ENCODE measurements at places on chromosomes 1 and 21.

GRCh38 chr1:10782491-10783244, 13.8 kb downstream of the CASZ1 start:
- no peak overlapping the region for H3K4me3 ChIP-seq
- H3K27ac ChIP-seq = no peak overlapping the region
- DNase-seq = no peak

DNA sequence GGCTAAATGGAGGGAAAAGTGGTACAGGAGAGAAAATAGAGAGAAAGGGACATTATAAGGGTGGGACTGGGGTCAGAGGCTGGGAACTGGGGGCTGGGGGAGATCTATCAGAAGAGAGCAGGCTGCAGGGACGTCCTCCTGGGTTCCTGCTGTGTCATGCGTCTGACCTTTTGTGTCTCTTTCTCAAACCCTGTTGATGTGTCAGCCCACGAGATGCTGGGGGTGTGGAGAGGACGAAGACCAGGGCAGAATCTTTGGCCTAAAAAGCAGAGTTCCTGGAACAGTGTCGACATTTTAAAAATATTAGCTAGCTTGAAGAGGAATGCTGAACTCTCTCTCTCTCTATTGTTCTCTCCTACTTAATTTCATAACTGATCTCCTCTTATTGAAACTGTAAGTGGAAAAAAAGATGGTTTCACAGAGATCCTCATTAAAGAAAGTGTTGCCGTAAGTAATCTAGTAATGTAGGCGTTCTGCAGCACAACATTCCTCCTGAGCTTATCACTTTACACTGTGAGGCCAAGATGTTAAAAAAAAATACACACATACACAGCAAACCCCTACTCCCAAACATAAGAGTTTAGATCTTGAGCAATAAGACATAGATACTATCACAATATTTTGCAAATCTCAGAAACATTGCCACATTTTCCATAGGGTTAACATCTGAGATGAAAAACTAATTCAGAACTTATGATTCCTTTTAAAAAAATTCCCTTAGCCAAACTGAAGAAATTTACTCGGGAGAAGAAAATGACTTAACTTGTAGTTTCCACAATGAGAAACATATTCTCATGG, 52.6 kb downstream of the RUNX1 start:
- peaks cover 44% of the 10 kb centered on the region for H3K4me1 ChIP-seq
- no peak for DNase-seq
- no peak overlapping the region for H3K4me3 ChIP-seq
- H3K27me3 ChIP-seq = no peaks in the 10 kb centered on the region
- peaks cover 23% of the 10 kb centered on the region for H3K36me3 ChIP-seq

GRCh38 chr1:44828841-44829440, 14.1 kb downstream of the PTCH2 start:
- no peaks in the 10 kb centered on the region for H3K27me3 ChIP-seq
- H3K36me3 ChIP-seq = no peaks in the 10 kb centered on the region
- no peak for DNase-seq
- H3K4me3 ChIP-seq = no peak overlapping the region
- H3K27ac ChIP-seq = no peak overlapping the region

DNA sequence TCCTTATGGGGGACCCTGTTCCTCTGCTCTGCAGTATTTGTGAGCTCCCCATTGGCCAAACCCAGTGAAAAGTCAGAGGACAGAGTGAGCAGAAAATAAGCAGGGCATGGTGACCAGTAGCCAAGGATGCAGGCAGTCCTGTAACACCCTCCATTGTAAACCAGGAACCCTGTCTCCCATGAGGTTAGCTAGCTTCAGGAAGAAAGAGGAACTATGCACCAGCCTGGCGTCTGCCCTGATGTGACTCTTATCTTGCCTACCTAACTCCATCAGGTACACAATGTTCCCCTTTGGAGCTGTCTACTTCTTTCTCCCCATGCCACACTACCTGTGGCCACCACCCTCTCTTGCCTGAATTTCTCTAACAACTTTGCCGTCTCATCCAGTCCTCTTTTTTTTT, 119.2 kb downstream of the LRIG2 start:
- H3K27me3 ChIP-seq = peaks cover 18% of the 10 kb centered on the region
- no peak overlapping the region for H3K27ac ChIP-seq
- H3K36me3 ChIP-seq = no peaks in the 10 kb centered on the region
- H3K4me3 ChIP-seq = no peak overlapping the region
- no peak for DNase-seq

GRCh38 chr1:25987951-25988350, 9.9 kb downstream of the PAFAH2 start:
- no peaks in the 10 kb centered on the region for H3K27me3 ChIP-seq
- peaks cover 37% of the 10 kb centered on the region for H3K4me1 ChIP-seq
- H3K27ac ChIP-seq = no peak overlapping the region
- DNase-seq = no peak
- no peak overlapping the region for H3K4me3 ChIP-seq

- H3K4me3 ChIP-seq = no peak overlapping the region
- DNase-seq = no peak
- H3K4me1 ChIP-seq = no peaks in the 10 kb centered on the region
- no peaks in the 10 kb centered on the region for H3K36me3 ChIP-seq
- H3K27ac ChIP-seq = no peak overlapping the region
Measured at GRCh38 chr1:177976596-177976995, 6.7 kb upstream of the SEC16B start.

- no peak for DNase-seq
- H3K36me3 ChIP-seq = no peaks in the 10 kb centered on the region
- no peak overlapping the region for H3K4me3 ChIP-seq
- H3K27ac ChIP-seq = no peak overlapping the region
- no peaks in the 10 kb centered on the region for H3K27me3 ChIP-seq
Measured at GRCh38 chr1:190667914-190668313, 190.2 kb upstream of the BRINP3 start.

DNA sequence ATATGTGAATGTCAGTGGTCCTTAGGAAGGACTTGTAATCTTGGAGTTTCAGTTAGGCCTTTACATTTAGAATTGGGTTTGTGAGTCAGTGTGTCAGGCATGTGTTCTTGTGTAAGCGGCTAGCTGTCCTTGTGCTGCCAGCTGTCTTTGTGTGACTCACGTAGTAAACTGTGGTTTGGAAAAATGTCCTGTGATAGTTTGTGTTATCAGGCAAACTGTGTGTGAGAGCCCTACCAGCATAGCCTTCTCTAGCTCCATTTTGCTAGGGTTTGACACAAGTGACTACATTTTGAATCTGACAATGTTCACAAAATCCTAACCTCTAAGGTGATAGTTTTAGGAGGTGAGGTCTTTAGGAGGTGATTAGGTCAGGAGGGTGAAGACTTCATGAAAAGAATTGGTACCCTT, 6.9 kb upstream of the SLC35D1 start:
- H3K4me3 ChIP-seq = no peak overlapping the region
- DNase-seq = no peak
- H3K36me3 ChIP-seq = no peaks in the 10 kb centered on the region
- no peaks in the 10 kb centered on the region for H3K4me1 ChIP-seq

- peaks cover 31% of the 10 kb centered on the region for H3K36me3 ChIP-seq
- H3K4me1 ChIP-seq = peaks cover 54% of the 10 kb centered on the region
- H3K27ac ChIP-seq = peak overlapping the region; percentile 49
- no peak for DNase-seq
- peak overlapping the region; percentile 86 for H3K4me3 ChIP-seq
Measured at GRCh38 chr1:150971583-150972416, 2.8 kb downstream of the CERS2 start.

- H3K36me3 ChIP-seq = no peaks in the 10 kb centered on the region
- H3K27ac ChIP-seq = no peak overlapping the region
- no peaks in the 10 kb centered on the region for H3K27me3 ChIP-seq
- H3K4me3 ChIP-seq = no peak overlapping the region
- H3K4me1 ChIP-seq = peaks cover 24% of the 10 kb centered on the region
- no peak for DNase-seq
Measured at GRCh38 chr1:224457782-224458144, 23.2 kb upstream of the WDR26 start.

DNA sequence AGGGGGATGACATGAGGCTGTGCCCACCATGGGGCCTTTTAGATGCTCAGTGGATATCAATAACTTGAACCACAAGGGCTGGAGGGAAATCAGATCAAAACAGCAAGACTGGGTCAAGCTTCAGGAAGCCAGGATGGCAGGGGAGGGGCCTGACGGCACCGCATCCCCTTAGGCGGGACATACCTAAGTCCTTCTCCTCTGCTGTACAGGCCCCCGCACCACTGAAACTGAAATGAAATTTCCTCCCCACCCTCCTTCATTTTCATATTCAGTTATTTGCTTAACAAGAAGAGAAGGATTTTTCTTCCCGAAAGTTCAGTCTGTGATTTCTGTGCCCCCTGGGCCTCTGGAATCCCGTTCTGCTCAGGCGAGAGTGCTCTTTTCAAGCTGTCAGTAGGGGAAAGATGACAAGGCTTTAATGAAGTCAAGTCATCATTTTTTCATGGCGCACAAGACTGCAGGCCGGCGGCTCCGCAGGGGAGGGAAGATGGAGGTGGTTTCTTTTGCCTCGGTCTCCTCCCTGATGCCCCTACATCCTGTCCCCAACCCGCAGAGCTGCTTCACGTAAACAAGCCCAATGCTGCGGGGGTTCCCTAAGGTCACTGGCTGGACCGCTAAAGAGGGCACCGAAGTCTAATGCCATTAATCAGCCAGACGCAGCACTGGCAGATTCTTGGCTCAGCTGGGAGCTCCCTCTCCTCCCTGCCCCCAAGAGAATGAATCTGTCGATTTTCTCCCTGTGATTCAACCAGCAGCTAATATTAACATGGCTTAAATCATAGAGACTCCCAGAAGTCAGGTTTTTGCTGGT, 264.8 kb downstream of the C1orf94 start:
- H3K36me3 ChIP-seq = no peaks in the 10 kb centered on the region
- no peaks in the 10 kb centered on the region for H3K4me1 ChIP-seq
- no peak overlapping the region for H3K27ac ChIP-seq
- no peak overlapping the region for H3K4me3 ChIP-seq

DNA sequence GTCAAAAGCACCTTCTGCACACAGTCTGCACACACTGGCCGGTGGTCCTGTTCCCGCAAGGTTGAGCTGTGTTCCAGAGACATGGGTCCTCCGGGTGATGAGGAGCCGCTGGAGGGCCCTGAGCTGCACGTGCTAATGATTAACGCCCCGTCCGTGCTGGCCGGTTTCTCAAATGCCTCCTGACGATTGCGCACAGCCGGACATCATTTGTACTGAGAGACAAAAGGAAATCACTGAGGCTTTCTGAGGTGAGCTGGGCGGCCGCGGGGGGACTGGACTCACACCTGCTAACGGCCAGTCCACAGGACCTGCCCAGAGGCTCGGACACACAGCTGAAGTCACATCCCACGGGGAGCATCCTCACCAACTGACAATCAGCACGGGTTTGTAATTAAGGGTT, 29.2 kb downstream of the POFUT2 start:
- peaks cover 4% of the 10 kb centered on the region for H3K36me3 ChIP-seq
- no peak overlapping the region for H3K4me3 ChIP-seq
- no peak overlapping the region for H3K27ac ChIP-seq
- peaks cover 14% of the 10 kb centered on the region for H3K27me3 ChIP-seq

DNA sequence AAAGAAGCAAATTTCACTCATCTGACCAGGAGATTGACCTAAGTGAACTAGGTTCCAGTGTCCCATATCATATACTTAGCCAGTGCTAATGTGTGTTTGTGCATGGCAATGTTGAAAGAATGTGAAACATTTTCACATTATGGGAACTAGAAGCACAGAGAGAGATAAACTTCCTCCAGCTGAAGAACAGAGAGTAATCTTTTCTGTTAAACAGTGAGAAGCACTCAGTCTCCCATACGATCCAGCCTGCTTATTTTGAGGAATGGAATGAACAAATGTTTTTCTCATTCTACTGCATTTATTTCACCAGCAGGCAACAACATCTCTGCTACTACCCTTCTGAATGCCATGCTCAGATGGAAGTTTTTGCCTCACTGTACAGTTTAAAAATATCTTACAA, 170.5 kb downstream of the TTLL7 start:
- H3K27ac ChIP-seq = no peak overlapping the region
- H3K4me1 ChIP-seq = no peaks in the 10 kb centered on the region
- H3K4me3 ChIP-seq = no peak overlapping the region
- DNase-seq = no peak

- peaks cover 5% of the 10 kb centered on the region for H3K27me3 ChIP-seq
- no peaks in the 10 kb centered on the region for H3K36me3 ChIP-seq
- no peak overlapping the region for H3K4me3 ChIP-seq
- no peaks in the 10 kb centered on the region for H3K4me1 ChIP-seq
- no peak for DNase-seq
Measured at GRCh38 chr1:76005765-76006164, 68.8 kb upstream of the ST6GALNAC3 start.

- H3K27ac ChIP-seq = no peak overlapping the region
- no peak for DNase-seq
- H3K36me3 ChIP-seq = no peaks in the 10 kb centered on the region
- no peak overlapping the region for H3K4me3 ChIP-seq
Measured at GRCh38 chr1:244186372-244186771, 135.3 kb downstream of the ZBTB18 start.

GRCh38 chr1:53410701-53411100, 48.5 kb upstream of the DMRTB1 start:
- no peaks in the 10 kb centered on the region for H3K27me3 ChIP-seq
- no peak overlapping the region for H3K4me3 ChIP-seq
- H3K27ac ChIP-seq = peak overlapping the region; percentile 42

GRCh38 chr1:228283043-228283371, 75.2 kb downstream of the OBSCN start:
- no peak overlapping the region for H3K4me3 ChIP-seq
- H3K36me3 ChIP-seq = no peaks in the 10 kb centered on the region
- no peaks in the 10 kb centered on the region for H3K27me3 ChIP-seq

DNA sequence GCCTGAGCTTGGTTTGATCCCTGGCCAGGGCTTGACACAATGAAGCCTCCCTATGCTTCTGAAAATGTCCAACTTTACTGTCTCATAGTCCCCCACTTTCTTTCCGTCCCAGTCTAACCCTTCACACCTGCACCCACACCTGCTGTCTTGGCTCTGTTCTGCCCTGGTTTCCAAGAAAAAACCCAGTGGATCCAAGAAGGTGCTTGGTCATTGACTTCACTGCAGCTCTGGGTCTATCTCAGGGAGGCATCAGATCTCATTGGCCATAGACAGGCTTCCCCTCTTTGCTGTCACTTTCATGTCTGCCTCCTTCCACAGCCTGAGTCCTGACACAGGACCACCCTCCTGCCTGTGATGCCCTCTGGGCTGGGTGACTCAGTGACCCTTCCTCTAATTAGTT, 37.8 kb upstream of the ETV3 start:
- H3K36me3 ChIP-seq = no peaks in the 10 kb centered on the region
- peaks cover 34% of the 10 kb centered on the region for H3K27me3 ChIP-seq
- H3K27ac ChIP-seq = no peak overlapping the region
- DNase-seq = no peak
- no peak overlapping the region for H3K4me3 ChIP-seq

- H3K4me3 ChIP-seq = peak within 1 kb of the TSS; percentile 53
- H3K27ac ChIP-seq = peak within 1 kb of the TSS; percentile 16
- peaks cover 44% of the 10 kb centered on the region for H3K27me3 ChIP-seq
- no peaks in the 10 kb centered on the region for H3K36me3 ChIP-seq
- DNase-seq = peak; percentile 61
- peaks cover 13% of the 10 kb centered on the region for H3K4me1 ChIP-seq
Measured at GRCh38 chr1:999725-1000356, at the start of gene HES4. Gene HES4, minus strand, starts transcription at chr1:1000097. Its CDS starts 124 bp downstream, at chr1:999973.

- peaks cover 48% of the 10 kb centered on the region for H3K4me1 ChIP-seq
- DNase-seq = no peak
- peak overlapping the region; percentile 87 for H3K27ac ChIP-seq
- no peaks in the 10 kb centered on the region for H3K27me3 ChIP-seq
Measured at GRCh38 chr1:226702318-226702956, 36.6 kb downstream of the ITPKB start.
